Activated naive CD4-positive, alpha-beta T cell treated with anti-CD3 and anti-CD28 coated beads, Interleukin-2, amount 50 U/mL, for 72 hours (primary cell): ENCODE measurements at places on chromosomes 3 and 15. TPM values are rescaled to one million over a fixed set of nuclear protein-coding genes. Genes with fewer than 3 reads are reported as not detected.

DNA sequence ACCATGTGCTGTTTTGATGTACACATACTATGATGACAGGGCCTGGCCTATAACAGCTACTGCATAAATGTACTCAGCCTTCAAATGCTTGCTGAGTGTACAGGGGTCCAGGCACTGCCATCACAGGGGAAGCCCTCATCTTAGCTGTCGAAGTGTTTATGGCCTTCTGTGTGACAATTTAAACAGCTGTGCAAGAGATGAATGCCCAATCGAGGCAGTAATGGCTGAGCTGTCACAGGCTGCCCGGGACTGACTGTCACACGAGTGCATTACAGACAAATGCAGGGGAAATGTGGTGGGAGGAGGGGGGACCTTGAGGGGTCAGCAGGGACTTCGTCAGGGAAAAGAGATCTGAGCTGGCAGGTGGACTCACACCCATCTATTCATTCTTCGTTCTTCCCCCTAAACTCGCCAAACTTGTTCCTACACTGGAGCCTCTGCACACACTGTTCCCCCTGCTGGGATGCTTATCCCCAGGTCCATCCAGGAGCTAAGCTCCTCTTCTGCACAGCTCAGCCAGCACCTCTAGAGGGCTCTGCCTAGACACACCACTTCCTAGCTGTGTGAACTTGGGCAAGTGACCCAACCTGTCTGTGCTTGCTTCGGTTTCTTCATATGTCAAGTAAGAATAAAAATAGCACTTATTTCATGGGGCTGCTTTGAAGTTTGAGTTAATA is 156.2 kb upstream of the IQSEC1 start:
- DNase-seq: no peak

Gene TM6SF1
- total RNA-seq: 0.84 TPM

Gene RAB27A
- 111 TPM for total RNA-seq

DNA sequence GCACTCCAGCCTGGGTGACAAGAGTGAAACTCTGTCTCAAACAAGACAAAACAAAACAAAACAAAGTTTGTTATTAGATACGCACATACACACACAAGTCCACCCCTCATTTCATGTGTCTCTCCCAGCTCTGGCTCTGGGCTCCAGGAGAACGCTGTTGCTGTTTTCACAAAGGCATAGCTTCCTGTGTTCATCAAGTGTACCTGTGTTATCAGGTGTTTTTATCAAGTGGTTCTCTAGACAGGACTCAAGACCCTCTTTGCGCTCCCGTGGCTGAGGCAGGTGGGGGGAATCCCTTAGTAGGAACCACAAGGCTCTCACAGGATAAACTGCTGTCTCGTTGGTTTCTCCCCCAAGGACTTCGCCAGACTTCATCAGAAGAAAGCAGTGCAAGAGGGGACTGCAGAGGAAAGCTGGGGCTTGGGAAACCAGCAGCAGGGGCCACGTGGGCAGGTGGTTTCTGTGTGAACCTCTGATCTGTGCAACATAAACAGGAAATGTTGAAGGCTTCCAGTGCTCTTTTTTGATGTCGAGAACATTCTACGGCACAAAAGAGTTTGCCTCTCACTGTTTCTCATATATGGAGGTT is 6.9 kb upstream of the PPP1R2 start:
- DNase-seq: peak; percentile 43

GRCh38 chr3:22474706-22475445 is 723.9 kb upstream of the ZNF385D start:
- no peak for DNase-seq

Gene ARHGEF26
- 0.19 TPM for total RNA-seq

Gene FSTL1
- 0.39 TPM for total RNA-seq

Gene CIP2A
- total RNA-seq: 53.4 TPM
